Activated naive CD8-positive, alpha-beta T cell treated with anti-CD3 and anti-CD28 coated beads for 36 hours (primary cell): ENCODE measurements at places on chromosomes 12 and 14. TPM values are rescaled to one million over a fixed set of nuclear protein-coding genes. Genes with fewer than 3 reads are reported as not detected.

DNA sequence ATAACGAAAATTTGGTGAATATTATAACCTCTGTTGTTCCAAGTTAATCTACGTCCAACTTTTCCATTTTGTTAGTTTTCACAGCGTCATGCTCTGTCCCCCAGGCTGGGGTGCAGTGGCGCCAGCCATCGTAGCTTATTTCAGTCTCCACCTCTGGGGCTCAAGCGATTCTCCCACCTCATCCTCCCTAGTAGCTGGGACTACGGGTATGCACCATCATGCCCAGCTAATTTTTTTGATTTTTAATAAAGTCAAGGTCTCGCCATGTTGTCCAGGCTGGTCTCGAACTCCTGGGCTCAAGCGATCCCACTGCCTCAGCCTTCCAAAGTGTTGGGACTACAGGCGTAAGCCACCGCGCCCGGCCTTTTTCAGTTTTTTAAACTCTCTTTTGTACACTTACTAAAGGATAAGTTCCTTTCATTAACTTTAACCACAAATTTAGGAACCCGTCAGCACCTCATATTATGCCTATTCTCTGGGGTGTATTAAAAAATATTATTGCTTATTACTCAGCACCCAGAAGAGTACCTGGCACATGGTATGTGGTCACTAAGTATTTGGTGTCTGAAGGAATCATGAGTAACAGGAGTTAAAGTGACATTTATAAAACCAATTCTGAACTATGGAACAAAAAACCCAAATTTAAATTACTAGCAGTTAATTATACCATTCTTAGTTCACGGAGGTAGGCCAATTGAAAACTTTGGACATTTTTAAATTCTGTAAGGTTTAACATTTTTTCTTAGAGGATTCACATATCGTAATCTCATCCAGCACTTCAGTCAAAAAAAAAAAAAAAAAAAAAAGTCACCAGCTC is 925 bp upstream of the MIPOL1 start:
- H3K27me3 ChIP-seq = peaks cover 37% of the 10 kb centered on the region
- H3K27ac ChIP-seq = no peak overlapping the region
- H3K4me3 ChIP-seq = peak overlapping the region; percentile 67
- peaks cover 13% of the 10 kb centered on the region for H3K4me1 ChIP-seq

DNA sequence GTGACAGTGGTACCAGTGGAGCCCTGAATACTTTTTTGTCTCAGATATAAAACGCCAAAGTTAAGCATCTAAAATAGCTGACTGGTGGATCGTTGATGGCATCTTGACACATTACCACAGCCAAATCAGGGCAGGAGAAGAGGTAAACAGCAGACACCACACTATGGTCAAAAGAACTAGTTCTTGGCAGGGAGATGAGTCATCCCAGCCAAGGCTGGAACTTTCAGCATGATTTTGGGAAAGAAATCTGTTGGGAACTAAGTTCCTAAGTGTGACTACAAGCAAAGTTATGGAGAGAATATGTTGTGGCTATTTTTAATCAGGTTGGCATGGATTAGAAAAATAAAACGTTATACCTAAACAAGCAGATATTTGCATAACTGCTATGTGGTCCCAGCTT is 36.9 kb downstream of the LGR5 start:
- H3K4me3 ChIP-seq = no peak overlapping the region
- no peaks in the 10 kb centered on the region for H3K36me3 ChIP-seq
- DNase-seq = no peak
- no peak overlapping the region for H3K27ac ChIP-seq
- peaks cover 3% of the 10 kb centered on the region for H3K27me3 ChIP-seq

The MDP1 gene
- total RNA-seq = 20.9 TPM

The HELB gene
- 13.7 TPM for total RNA-seq

GRCh38 chr12:68581926-68582325 is 28.8 kb upstream of the RAP1B start:
- H3K27ac ChIP-seq = no peak overlapping the region
- H3K4me3 ChIP-seq = no peak overlapping the region
- peaks cover 46% of the 10 kb centered on the region for H3K4me1 ChIP-seq
- H3K36me3 ChIP-seq = no peaks in the 10 kb centered on the region
- DNase-seq = no peak
